Stimulated activated CD8-positive, alpha-beta memory T cell treated with anti-CD3 and anti-CD28 coated beads, Interleukin-4, amount 100 ng/mL, for 1 hour (primary cell): ENCODE measurements at places on chromosomes 2 and 18.

DNA sequence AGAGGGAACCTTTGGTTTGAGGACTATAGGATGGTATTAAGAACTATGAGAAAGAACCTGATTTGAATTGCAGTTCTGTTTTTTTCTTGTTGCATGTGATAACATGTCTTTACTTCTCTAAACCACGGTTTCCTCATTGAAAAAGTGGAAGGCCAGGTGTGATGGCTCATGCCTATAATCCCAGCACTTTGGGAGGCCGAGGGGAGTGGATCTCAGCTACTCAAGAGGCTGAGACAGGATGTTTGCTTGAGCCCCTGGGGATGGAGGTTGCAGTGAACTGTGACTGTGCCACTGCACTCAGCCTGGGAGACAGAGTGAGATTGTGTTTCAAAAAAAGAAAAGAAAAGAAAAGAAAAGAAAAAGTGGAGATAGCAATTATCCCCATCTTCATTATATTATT lies 32.3 kb downstream of the SCN9A start:
- no peak for DNase-seq

GRCh38 chr2:192775459-192776262 lies 580.9 kb upstream of the TMEFF2 start:
- DNase-seq: no peak

DNA sequence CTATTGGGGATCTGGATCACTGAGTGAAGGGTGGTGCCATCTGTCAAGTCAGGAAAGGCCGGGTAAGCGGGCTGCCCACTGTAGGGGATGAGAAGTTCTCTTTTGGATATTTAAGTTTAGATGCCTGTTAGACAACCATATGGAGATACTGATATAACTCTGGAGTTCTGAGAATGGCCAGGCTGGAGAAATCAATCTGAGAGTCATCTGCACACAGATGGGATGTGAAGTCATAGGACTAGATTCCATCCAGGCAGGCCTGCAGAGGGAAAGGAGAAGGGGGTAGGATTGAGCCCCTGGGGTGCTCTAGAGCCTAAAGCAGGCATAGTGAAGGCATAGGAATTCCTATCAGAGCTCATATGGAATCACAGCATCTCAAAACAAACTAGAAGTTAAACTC lies 30.1 kb downstream of the SPRED2 start:
- no peak for DNase-seq

DNA sequence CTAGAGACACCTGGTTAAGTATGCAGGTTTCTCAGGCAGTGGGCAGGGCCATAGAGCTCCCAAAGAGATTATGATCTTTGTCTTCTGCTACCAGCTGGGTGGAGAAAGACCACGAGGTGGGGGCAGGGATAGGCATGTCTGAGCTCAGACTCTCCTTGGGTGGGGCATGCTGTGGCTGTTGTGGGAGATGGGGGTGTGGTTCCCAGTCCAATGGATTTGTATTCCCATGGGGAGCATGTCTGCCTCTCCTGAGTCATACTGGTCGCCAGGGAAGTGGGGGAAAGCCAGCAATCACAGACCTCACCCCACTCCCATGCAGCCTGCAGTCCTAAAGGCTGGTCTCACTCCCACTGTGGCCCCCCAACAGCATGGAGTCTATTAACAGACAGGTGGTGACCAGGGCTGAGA lies 31.4 kb upstream of the RHOB start:
- no peak for DNase-seq

GRCh38 chr2:241389697-241390096 lies 33.6 kb downstream of the FARP2 start:
- DNase-seq: no peak

GRCh38 chr2:36513661-36514060 lies 84.3 kb downstream of the FEZ2 start:
- DNase-seq: no peak

- no peak for DNase-seq
Measured at GRCh38 chr2:12168791-12169388, 422.5 kb downstream of the LPIN1 start.

GRCh38 chr18:54086046-54086802 lies 138.2 kb downstream of the MBD2 start:
- DNase-seq: no peak

- no peak for DNase-seq
Measured at GRCh38 chr2:222052934-222053367, 245.8 kb downstream of the PAX3 start.

DNA sequence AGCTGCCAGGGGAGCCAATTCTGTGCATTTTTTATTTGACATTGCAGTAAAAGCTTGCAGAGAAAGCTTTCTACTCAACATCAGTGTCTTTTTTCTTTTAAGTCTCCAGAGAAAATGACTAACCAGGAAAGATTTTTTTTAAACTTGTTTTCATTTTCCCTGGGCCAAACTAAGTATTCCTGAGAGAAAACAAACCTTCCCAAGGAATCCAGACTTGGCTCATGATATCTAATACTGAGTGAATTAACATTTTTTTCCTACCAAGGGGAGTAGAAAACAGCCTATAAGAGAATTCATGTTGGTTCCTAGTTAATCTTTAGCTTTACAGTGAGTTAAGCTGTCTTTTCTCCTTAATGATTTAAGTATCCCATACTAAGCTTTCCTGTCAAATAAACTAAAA lies 46.7 kb downstream of the DAPL1 start:
- DNase-seq: no peak

- no peak for DNase-seq
Measured at GRCh38 chr18:36899289-36899688, 70.4 kb downstream of the KIAA1328 start.

GRCh38 chr2:151354807-151355206 lies 2.6 kb upstream of the TNFAIP6 start:
- no peak for DNase-seq

- DNase-seq: no peak
Measured at GRCh38 chr18:8586941-8587340, 22.3 kb upstream of the RAB12 start.

DNA sequence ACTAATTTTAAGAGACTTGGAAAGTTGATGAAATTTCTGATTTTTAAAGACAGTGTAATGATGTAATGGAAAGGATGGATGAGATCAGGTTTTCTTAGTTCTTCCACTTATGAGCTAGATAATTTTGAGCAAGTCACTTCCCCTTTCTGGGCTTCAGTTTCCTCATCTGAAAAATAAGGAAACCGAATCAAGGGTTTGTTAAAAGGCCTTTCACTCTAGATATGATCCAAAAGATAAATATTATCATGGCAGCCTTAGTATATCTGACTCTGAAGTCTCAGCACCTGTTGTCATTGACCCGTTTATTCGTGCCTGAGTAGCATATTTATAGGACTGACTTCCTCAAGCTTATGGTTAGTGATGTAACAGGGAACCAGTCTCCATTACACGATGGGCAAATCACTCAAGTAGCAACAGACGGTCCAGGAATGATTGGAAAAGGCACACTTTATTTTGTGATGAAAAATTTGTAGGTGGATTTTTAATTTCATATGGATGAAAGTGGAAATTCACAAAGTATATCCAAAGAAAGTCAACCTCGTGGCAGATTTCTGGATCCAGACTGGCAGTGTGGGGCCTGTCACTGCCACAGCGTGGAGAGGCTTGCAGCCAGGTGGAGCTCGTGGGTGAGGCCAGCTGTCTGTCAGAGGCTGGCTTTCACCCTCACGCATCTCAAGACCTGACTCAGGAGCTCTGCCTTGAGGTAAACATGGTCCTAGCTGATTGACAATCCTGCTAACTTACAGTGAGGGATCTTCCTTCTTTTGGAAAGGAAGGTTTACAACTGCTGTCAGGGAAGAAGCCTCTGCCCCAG lies 137.9 kb upstream of the CXCR4 start:
- DNase-seq: no peak
